ENCODE measurements at places on chromosomes 3 and 15.

- DNase-seq: no peak
Observed at GRCh38 chr3:127339016-127339415, 51.2 kb upstream of the PRR20G start.

GRCh38 chr3:154364849-154365248 lies 40.6 kb upstream of the DHX36 start:
- DNase-seq: no peak

DNA sequence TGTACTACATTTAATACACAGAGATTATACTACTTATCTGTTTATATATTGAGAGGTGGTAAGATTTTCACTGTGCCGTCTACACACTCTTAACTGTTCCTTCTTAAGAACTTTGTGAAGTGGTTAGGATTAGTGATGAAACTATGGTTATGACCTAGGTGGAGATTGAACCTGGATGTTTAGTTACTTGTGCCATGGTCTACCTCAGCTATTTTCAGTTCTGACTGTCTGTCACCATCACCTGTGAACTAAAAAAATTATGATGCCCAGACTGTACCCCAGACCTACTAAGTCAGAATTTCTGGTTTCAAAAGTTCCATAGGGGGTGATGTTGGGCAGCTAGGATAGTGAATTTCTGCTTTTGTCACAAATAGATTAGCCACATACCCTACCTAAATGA lies 6.4 kb downstream of the RASA2 start:
- no peak for DNase-seq

GRCh38 chr15:79635149-79635771 lies 203.1 kb downstream of the MINAR1 start:
- no peak for DNase-seq

DNA sequence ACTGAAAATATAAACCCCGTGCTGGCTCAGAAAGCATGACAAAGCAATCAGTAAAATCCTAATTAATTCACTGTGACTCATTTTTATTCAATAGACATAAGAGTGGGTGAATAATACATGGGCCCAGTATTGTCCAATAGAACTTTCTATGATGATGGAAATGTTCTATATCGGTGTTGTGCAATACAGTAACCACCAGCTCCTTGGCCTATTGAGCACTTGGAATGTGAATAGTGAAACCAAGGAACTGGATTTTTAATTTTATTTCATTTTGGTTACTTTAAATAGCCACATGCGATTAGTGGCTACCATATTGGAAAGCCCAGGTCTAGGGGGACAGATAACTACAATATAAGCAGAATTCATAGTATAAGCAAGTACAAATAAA lies 69.8 kb upstream of the PPP2R3A start:
- no peak for DNase-seq

- DNase-seq: no peak
Observed at GRCh38 chr15:58867926-58868325, 65.6 kb downstream of the SLTM start.

- DNase-seq: no peak
Observed at GRCh38 chr3:18062657-18063025, 320.2 kb upstream of the TBC1D5 start.

DNA sequence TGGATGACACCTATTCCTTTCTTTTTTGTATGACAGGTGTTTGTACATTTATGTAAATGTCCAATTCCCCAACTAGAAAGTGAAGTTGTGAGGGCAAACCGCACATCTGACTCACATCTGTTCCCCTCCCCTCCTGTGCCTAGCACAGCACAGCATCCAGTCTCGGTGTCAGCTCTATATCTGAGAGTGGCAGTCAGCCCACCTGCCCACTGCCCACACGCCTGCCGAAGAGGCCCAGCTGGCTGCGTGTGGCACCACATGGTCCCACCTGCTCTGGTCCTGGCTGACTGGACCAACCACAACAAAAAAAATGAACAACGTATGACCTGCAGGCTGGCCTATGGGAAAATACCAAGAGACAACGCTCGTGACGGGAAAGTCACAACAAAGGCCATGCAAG lies 62.8 kb downstream of the XXYLT1 start:
- no peak for DNase-seq

- DNase-seq: no peak
Observed at GRCh38 chr3:20007960-20008359, 4.1 kb downstream of the PP2D1 start.

DNA sequence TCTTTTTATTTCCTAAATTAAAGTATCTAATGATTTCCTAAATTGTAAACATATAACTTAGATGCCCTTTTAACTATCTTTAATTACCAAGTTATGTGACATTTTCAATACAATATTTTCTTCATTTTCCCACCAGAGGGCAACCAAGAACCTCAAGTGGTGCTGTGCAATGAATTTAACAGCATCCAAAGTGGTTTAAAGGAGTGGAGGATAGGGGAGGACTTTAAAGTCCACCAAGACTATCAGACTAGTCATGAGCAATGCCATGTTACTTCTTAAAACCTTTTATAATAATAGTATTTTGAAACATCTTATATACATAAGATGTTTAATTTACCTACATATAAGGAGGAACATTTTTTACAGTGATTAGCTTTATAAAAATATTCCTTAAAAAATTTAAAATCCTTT lies 74.4 kb downstream of the DLG1 start:
- DNase-seq: peak; percentile 60

- DNase-seq: no peak
Observed at GRCh38 chr3:31444220-31445142, 88.2 kb upstream of the STT3B start.

DNA sequence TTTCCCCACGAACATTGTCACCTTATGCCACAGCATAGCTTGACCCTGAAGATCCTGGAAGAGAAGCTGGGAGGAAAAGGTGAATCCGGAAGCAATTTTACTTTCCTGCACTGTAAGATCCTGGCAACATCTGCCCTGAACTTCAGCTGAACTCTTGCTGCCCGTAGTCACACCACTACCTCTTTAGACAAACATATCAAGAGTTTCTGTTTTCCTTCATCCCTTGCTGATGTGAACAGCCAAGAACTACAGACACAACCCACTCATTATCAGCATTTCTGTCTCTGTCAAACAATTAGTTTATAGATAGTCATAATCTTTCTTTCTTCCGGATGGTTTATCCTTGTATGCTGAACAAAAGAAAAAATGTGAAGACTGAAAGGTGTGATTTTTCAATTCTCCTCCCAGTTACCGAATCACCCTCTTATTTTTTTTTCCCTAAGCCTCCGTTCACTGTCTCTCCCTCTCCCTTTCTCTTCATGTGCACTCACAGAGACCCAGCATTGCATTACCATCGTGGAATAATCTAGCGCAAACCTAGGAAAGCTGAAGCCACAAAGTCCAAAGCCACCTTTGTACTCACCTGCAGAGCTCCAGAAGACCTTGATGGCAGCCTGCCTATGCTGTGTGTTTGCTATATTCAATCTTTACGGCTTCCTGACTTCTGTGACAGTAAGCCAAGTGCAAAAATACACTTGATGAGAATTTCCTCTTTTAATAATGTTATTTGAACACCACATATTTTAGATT lies 229.2 kb downstream of the CDIN1 start:
- no peak for DNase-seq

DNA sequence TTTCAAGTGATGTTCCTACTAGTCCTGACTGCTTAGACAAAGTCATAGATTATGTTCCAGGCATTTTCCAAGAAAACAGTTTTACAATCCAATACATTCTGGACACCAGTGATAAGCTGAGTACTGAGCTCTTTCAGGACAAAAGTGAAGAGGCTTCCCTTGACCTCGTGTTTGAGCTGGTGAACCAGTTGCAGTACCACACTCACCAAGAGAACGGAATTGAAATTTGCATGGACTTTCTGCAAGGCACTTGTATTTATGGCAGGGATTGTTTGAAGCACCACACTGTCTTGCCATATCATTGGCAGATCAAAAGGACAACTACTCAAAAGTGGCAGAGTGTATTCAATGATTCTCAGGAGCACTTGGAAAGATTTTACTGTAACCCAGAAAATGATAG lies 3.8 kb downstream of the TIPARP start:
- no peak for DNase-seq

DNA sequence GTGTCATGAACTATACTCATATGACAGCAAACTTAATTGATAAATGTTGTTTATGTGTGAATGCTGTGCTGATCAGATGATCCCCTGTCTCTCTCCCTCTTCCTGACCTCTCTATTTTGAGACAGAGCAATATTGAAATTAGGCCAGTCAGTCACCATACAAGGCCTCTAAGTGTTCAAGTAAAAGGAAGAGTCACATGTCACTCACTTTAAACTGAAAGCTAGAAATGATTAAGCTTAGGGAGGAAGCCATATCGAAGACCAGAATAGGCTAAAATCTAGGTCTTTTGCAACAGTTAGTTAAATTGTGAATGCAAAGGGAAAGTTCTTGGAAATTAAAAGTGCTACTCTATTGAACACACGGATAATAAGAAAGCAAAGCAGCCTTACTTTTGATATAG lies 498.6 kb downstream of the ZPLD1 start:
- DNase-seq: no peak

DNA sequence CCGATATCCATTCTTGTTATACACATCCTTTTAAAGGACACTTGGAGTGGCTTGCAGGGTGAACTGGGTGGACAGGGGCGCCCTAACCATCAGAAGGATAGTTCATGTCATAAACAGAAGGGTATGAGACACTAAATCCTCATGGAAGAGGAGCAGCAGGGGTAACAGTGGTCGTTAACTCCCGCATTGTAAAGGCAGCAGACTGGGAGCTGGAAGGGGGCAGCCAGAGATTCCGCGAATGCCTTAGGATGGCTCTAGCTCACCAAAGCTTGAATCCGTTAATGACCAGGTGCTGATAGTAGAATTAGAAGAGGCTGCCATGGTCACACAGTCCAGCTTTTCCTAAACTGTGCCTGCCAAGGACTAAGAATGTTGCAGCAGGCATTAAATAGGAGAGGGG lies 85.2 kb upstream of the ANKRD34C start:
- DNase-seq: no peak

GRCh38 chr15:67892559-67893377 lies 52.9 kb upstream of the RNU6-1 start:
- no peak for DNase-seq

DNA sequence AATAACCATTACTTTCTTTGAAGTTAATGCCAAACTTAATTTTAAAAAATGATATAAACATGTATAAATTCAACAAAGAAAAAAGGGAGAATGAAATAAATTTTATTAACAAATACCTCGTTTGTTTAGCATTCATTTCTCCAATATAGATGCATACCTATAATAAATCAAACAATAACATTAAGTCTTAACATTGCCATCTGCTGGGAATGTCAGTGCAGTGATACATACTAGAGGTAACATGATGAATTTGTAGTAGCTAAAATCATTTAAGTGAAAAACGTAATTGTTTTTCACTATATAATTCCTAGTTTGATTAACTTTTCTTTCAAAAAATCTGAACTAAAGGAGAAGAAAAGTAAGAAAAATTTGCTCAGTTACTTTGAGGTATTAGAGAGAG lies 340.2 kb upstream of the CBLB start:
- DNase-seq: no peak

DNA sequence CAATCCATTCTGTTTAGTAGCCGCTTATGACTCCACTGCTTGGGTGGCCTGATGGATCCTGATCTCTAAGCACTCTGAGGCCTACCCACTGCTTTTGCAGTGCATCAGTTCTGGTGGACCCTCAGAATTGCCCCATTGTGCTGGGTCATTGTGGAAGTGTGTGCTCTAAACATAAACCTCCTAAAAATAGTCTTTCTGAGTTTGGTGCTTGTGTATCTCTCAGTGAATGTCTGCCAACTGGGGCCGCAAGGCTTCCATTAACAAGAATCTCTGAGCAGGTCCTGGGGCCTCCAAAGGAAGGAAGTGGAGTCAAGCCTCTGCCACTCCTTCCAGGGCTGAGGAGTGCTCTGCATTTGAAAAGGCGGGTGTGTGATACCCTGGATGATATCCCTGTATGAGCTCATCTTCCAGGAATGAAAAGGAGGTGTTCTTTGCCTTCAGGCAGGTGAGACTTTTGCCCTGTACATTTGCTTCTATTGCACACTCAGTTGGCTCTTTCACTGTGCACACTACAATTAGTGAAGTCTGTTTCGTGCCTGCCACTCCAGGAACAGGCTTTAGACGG lies 80.0 kb upstream of the CACNA2D3 start:
- no peak for DNase-seq

GRCh38 chr3:100170486-100170885 lies 56.2 kb upstream of the FILIP1L start:
- no peak for DNase-seq

GRCh38 chr3:130263708-130264107 lies 81.8 kb upstream of the COL6A5 start:
- DNase-seq: no peak

DNA sequence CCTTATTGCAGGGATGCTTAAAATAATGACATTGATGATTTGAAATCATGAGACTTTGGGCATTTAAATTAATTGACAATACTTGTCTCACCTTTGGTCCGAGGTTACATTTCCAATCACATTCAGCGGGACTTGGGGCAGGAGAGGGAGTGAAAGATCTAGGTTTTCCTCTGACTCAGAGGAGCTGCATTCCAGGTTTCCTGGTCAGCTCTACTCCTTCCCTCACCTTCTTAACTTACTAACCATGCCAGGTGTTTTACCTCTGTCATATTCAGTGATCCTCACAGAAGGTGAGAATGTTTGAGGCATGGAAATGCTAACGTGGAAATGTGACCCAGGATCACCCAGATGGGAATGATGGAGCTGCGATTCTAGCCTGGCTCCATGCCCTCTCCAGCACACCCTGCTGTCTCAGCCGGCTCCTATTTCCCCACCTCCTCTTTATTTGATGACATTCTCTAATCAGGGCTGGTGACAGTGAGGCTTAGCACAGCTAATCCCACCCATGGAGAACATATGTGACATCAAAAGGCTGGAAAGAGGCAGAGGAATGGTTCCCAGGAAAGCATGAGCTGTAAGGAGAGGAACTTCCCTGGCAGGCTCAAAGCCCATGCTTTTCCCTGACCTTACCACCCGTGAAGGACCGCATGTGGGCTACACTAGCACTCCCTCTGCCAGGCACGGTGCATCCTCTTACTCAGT lies 38.7 kb downstream of the THSD4 start:
- no peak for DNase-seq

- DNase-seq: no peak
Observed at GRCh38 chr3:66822186-66823008, 175.7 kb upstream of the KBTBD8 start.

DNA sequence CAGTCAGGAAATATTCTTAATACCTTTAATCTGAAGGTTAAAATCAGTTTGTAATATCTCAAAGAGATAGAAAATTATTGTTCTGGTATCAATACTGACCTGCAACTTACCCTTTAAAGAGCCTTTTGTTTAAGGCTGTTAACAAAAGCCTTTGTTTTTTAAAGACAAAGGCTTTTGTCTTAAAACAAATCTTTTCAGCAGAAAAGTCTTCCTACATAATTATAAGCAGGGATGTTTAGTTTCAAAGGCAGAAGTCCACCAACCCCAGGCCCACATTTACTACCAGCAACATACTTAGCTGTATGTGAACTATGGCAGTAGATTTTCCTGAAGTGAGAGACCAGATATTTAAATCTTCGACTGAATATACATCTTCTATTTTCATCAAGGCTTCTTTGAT lies 36.2 kb downstream of the SLC30A4 start:
- DNase-seq: no peak

- DNase-seq: no peak
Observed at GRCh38 chr3:52092891-52093290, 36.5 kb upstream of the DUSP7 start.
